Mucosa of gallbladder (tissue), 1 donor: ENCODE measurements at places on chromosomes 16 and 17.
A peak's percentile ranks its signal among the peaks of the same experiment; 100 is the strongest.

DNA sequence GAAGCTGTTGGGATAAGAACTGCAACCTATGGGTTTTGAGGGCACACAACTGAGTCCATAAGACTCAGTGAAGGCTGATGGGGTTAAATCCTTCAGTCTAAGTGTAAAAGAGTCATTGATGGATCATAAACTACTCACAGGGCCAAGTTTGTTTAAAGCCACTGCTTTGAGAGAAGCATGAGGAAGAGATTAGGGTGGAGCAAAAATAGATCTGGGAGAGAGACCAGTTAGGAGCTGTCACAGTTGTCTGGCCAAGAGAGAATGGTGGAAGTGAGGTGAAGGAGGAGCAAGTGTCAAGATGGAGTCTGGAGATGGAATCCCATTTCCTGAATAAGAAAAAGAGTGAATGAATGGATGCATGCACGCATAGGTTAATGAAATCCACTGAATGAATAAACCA lies 379.1 kb upstream of the CDH11 start:
- DNase-seq: no peak

DNA sequence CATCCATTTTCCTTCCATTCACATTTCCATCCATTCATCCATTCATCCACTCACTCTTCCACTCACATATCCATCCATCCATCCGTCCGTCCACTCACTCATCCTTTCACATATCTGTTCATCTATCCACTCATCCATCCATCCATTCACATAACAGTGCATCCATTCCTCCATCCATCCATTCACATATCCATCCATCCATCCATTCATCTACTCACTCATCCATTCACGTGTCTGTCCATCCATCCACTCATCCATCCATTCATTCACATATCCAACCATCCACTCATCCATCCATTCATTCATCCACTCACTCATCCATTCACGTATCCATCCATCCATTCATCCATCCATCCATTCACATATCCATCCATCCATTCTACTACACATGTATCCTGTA lies 42.6 kb downstream of the SCNN1G start:
- no peak for DNase-seq

- DNase-seq: no peak
Observed at GRCh38 chr17:28807925-28808634, 34.5 kb downstream of the FAM222B start.

DNA sequence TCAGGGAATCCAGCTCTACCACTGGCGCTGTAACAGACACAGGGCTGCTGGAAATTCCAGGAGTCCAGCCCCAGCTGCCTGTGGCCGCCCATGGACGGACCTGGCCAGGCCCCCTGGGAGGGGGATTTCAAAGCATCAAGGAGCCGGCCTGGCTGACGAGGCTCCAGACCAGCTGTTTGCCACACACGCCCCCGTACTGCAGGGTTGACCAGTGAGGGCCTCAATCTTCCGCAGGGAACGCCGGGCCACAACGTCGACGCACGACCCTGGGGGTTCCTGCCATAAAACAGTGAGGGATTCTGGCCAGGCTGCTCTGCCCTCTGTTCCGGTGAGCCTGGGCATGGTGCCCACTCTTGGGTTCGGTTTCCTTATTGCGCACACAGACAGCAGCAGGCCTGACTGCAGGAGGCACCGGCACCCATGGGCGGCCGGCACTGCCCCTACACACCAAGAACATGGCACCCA lies 3.7 kb downstream of the LMF1 start:
- DNase-seq: no peak

- DNase-seq: no peak
Observed at GRCh38 chr17:61495161-61495857, 43.1 kb downstream of the TBX4 start.

DNA sequence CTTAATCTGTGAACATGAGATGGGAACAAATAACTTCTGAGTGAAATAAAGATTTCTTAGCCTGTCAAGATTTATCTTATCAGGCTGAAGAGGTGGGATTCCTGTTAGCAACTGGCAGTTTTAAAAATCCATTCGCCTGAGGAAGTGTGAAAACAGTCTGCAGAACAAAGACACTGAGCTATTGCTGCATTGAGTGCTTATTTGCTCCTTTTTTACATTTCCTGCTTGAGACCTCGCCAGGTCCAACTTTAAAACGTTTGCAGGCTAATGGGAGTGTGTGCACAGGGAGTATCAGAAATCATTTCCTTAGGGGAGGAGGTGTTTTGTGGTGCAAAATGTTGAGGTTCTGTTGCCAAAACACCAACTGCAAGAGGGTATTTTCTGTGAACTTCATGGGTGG lies 957.8 kb upstream of the RBFOX1 start:
- DNase-seq: no peak

GRCh38 chr17:79244665-79245064 lies 170.0 kb downstream of the ENGASE start:
- DNase-seq: no peak

GRCh38 chr17:40108970-40109824 lies 8.8 kb upstream of the NR1D1 start:
- no peak for DNase-seq

DNA sequence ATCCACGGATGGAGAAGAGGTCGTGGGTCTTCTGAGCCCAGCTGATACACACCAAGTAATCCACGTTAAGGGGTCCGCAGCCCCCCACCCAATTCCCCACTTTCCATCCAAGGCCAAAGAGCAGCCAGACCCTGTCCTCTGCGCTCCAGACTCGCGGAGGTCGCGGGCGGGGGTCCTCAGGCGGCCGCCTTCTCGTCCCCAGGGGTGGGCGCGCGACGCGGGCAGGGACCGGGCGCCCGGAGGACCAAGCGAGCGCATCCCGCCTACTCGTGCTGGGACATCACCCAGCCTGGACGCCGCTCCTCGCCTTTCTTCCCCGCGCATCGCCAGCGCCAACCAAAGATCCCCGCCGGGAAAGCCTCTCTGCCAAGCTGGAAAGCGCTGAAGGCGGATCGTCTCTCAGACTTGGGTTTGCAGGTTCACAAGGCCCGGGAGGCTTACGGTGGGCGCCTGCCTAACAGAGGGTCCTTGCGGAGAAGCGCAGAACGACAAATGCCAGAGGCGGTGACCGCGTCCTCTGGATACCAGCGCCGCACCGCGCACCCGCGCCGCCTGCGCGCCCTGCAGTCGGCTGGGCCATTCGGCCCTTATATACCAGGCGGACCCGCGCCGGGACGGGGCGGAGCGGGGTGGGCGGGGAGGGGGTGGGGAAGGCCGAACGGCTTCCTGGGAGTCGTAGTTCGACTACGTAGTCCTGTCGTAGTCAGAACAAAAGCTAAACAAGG lies 471.6 kb downstream of the SOX9 start:
- DNase-seq: peak; percentile 73

DNA sequence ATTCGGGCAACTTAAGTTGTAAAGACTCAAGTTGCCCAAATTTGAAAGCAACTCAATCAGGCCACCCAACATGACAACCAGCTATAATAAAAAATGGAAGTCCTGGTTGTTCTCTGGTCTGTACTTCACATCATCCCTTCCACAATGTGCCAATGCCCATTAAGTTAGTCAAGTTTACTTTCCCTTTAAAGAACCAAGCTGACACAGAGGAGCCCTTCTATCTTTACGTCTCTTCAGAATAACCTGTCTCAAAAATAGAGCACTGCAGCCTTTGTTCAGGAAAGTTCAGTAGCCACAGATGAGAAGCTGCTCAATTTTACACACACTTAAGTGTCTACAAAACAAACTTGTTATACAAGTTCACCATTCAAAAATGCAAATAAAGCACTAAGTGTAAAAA lies 75.1 kb upstream of the C17orf78 start:
- no peak for DNase-seq

DNA sequence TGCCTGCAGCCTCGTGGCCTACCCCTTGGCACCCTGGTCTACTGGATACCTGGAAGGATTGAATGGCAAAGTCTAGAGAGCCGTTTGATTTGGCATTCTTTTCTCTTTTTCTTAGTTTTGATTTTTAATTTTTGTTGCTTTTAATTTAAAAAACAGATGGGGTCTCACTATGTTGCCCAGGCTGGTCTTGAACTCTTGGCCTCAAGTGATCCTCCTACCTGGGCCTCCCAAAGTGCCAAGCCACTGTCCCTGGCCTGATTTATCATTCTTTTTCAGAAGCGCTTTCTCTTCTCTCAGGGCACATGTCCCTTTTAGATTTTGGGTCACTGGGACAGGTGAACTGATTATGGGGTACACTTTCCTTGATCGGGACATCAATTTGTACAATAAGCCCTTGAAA lies 10.8 kb downstream of the ZC3H18 start:
- DNase-seq: no peak

- DNase-seq: no peak
Observed at GRCh38 chr17:60744355-60744966, 66.8 kb downstream of the BCAS3 start.

DNA sequence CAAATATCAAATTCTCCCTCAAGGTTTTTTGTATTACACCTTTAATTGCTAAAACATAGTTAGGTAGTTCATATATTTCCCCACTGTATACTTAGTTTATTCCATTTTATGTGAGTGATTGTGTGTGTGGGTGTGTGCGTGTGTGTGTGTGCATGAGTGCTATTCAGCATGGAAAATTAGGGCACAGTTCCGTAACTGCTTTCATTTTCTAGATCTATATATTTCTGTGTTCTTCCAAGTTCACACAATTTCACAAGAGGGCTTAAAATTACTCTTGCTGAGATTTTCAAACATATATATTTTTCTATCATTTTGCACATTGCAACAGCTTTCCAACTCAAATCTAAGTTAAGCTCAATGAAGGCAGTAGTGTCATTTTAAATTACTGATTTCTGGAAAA lies 782.9 kb upstream of the SOX9 start:
- DNase-seq: no peak

DNA sequence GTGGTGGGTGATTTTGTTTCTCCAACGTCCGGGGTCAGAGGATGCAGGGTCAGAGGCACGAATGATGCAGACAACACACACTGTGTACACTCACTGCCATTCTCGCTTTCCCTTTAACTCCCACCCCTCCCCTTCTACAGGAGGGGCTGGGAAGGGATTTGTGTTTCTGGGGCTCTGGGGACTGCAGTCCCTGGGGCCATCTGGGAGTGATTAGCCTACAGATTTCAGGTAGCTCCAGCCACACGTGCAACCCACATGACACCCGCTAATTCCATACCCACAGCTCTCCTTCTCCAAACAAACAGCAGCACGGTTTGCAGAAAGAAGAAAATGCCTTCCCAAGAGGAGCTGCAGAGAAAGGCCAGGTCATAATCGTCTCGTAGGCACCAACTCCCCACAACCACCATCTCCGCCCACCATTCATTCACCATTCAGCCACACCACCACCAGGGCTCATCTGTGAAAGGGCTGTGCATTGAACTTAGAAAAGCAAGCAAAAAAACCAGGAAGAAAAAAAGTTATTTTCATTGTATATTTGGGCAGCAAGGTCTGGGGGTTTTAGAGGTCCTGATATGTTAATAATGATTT lies 9.4 kb upstream of the SOX9 start:
- DNase-seq: no peak

- no peak for DNase-seq
Observed at GRCh38 chr16:9351440-9351839, 260.0 kb downstream of the HAPSTR1 start.
